ENCODE measurements at places on chromosomes 5 and 9.

- DNase-seq = no peak
These were observed 6.8 kb downstream of the LMX1B start for GRCh38 chr9:126620478-126620877.

DNA sequence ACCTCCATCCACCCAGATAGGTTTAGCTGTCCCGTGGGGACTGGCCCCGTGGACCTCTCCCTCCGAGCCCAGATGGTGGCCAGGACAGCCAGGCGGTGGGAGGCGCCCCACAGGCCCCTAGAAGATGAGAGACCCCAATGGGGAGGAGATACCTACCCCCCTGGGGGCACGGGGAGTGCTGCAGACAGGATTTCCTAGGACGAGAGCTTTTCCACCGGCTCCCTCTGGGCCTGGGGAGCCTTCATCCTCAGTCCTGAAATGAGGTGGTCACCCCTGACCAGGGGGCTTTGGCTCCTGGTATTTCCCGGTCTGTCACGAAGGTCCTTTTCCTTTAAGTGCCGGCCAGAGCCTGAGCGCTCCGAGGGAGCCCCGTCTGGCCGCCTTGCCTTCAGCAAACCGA is 46.8 kb downstream of the MRPL36 start:
- no peak for DNase-seq

- DNase-seq = no peak
These were observed 330.7 kb downstream of the CAAP1 start for GRCh38 chr9:26561928-26562327.

DNA sequence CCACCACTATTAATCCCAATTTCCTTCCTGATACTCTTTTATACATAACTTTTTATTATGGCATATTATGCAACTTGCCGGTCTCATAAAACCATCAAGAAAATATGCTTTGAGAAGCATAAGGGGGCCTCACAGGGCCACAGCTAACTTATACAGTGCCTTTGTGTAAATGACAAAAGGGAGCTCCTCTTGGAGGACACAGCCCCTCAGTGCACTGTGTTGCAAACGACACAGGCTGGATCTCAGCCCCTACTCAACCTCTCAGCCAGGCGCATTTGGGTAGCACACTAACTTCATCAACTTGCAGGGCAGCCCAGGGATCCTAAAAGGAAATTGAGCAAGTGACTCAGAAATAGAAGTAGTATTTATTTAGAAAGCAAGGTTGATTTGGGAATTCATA is 35.4 kb downstream of the RIGI start:
- DNase-seq = no peak

GRCh38 chr9:87827341-87827740 is 55.3 kb upstream of the SPATA31E1 start:
- no peak for DNase-seq

DNA sequence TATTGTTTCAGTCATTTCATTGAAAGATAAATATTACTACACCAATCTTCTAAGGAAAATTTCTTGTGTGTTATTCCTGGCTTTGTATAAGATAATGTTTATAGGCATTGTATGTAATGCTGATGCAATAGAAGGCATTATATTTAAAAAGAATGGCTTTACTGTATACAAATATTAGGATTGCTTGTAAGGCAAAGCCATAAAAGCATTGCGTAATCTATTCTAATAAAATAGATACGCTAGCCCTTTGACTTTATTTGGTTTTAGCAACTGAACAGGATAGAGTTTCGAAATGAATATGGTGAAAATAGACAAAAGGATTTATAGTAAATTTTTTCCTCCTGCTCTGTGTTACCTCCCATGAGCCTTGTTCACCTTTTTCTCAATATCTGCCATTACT is 5.5 kb upstream of the LYSMD3 start:
- DNase-seq = no peak

GRCh38 chr5:39176759-39177630 is 42.4 kb downstream of the FYB1 start:
- DNase-seq = no peak

DNA sequence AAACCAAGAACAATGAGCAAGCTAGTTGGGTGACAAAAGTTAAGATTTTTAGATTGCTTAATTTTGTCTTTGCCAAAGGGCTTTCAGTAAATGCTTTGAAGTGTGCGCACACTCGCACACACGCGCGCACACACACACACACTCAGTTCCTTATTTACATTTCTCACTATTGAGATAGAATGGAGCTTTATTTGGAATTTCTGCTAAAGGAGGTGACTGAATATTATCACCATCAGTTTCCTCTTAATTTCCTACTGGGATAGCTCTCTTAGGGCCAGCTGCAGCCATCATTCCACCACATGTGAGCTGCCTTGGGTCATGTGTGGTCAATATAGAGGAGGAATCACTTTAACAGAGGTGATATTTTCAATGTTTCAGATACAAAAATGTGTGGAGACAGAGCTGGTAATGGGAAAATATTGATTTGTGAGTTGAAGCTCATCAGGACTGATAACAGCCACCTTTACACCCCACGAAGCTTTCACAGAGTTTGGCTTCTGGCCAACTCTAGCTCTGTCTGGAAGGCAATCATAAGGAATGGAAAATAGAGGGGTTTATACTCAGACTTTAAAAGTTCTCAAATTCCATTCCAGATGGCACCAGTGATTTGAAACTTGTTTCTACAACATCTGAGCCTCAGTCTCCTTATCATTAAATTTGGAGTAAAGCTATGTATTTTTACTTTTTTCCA is 99.9 kb downstream of the MACIR start:
- no peak for DNase-seq

DNA sequence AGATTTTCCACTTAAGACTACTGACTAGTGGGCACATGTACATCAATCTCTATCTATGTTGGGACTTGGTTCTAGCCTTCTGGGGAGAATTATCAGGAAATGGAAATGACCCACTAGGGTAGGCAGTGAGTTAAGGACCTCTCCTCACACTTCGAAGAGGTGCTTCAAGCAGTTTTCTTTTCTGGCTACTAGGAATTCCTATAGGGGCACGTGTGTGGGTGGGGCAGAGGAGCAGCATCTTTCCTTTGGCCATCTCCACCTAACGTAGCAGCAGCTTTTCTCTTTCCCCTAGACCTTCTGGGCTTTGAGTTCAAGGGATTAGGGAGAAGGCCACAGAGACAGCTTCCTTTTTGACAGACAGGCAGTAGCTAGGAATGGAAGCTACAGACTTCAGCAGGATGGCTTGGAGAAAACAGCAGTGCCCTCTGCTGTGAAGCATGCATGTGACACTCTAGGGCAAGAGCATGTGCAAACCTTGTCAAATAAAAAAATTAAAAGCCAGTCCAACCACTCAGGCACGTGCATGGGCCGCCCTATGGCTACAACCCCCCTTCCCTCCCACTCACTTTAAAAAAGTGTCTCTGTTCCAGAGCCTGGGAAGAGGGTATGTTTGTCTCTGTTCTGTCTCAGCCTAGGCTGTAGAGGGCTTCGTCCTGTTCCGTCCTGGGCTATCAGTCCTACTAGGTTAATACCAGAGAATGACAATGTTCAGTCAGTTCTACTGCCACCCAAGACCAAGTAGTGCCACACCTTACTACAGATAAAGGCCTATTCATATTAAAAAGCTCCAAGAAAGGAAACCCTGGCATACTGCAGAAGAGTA is 8.7 kb upstream of the GFRA3 start:
- DNase-seq = no peak

DNA sequence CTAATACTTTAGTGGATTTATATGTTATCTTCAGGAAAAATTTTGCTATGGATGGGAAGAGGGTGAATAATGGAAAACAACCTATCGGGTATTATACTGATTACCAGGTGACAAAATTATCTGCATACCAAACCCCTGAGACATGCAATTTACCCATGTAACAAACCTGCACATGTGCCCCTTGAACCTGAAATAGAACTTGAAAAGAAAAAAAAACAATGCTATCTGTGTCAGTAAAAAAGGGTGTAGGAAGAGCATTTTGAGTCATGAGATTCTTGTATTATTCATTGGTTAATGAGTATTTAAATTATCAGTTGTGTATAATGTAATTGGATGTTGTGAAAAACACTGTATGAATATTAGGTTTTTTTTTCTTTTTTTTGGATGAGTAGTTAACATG is 75.4 kb downstream of the PRR16 start:
- no peak for DNase-seq

GRCh38 chr5:174972291-174972690 is 247.9 kb downstream of the MSX2 start:
- DNase-seq = no peak

DNA sequence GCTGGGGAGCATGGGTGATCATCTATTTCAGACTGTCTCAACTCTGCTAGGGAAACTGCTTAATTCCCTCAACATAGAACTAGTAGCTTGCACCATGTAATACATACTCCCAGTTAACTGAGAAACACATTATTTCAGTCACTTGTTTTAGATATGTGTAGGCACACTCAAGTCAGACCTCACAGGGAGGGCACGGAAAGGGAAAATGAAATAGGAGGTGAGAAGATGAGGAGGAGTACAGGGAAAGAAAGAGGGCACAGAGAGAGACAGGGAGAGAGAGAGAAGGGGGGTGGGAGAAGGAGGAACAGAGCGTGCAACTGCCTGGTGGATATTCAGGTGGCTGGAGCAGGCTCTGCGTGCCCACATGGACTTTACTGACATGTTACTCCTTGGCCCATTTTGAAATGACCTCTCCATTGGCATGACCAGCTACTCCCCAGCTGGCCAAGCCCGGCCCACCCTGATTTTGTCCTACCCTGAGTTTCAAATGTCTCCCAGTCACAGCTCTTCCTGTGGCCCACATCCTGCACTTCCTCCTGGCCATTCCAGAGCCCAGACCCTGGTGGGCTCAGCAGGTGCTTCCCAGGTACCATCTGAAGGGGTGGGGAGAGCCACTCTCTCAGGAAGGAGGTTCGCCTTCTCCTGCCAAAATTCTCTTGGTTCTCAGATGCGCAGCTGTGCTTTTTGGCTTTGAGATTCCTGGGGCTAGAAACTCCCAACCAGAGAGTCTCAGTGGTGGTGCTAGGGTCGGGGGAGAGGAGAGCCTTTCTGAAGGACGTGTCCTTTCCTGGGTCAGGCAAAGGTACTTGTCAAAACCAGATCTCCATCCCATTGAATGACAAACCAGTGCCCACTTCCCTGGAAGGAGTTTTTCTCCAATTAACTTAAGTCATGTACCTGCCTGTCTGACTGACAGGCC is 229.4 kb downstream of the FSTL4 start:
- no peak for DNase-seq

DNA sequence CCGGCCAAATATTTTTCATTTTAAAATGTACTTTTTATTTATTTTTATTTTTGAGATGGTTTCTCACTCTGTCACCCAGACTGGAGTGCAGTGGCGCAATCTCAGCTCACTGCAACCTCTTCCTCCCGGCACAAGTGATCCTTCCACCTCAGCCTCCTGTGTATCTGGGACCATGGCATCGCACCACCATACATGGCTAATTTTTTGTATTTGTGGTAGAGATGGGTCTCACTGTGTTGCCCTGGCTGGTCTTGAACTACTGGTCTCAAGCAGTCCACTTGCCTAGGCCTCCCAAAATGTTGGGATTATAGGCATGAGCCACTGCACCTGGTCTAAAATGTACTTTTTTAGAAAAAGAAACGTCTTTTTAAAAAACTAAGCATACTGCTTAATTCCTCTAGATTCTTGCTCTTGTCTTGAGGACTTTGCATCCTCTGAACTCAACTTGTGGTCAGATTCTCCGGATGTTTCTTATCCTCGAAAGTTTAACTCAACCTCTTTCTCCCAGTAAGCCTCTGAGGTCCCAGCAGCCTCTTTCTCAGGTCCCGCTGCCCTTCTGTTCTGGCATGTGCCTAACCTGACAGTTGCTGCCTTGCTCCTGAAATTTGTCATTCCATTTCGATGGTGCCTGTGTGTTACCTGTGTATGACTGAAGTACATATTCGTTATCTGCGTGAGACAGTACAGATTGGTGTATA is 63.0 kb downstream of the TRIO start:
- no peak for DNase-seq

GRCh38 chr9:18384066-18384465 is 89.9 kb upstream of the ADAMTSL1 start:
- DNase-seq = no peak

- no peak for DNase-seq
These were observed 339.5 kb downstream of the PDE4D start for GRCh38 chr5:59553992-59554391.

DNA sequence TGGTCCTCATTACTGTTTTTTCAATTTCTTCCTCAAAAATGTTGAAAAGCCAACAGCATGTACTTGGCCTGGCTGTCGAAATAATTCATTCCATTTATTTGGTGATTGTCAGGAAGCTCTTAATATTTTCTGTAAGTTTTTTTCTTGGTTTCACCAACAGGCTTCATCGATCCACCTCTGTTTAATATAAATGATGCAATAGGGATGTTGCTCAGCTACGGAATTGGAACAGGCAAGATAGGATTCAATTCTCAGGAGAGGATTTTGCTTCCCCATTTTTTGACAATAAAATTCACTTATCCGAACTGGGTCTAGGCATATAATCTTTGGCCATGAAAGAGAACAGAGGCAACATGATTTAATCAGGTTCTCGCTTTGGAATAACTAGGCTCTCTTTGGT is 30.8 kb downstream of the C5 start:
- DNase-seq = no peak

GRCh38 chr9:77005216-77005615 is 14.2 kb upstream of the FOXB2 start:
- no peak for DNase-seq

GRCh38 chr5:17743580-17744435 is 109.5 kb downstream of the TAF11L14 start:
- no peak for DNase-seq

DNA sequence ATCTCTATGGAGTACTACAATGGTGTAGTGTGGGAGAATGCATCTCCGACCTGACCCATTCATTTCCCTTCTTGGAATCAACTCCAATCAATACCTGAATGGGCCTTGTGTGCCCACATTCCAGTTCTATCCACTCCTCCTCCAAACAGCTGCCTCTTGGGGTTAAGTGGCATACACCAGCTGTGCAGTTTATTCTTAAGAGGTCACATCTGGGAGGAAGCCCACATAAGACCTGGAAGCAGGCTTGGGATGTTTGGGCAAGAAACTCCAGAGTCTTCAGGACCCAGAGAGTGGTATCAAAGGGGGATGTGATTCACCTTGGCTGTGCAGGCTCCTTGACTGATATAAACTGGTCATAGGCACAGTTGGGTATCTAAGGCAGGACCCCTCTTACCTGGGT is 46.0 kb downstream of the ACTBL2 start:
- DNase-seq = no peak

- no peak for DNase-seq
These were observed 73.5 kb downstream of the WWC1 start for GRCh38 chr5:168364750-168365550.

- DNase-seq = no peak
These were observed 710 bp downstream of the HSD17B4 start for GRCh38 chr5:119453040-119453373.

All from stimulated activated CD8-positive, alpha-beta memory T cell treated with anti-CD3 and anti-CD28 coated beads, Interleukin-15, amount 100 ng/mL, for 24 hours (primary cell).